ENCODE measurements at places on chromosomes 2 and 18. TPM values are rescaled to one million over a fixed set of nuclear protein-coding genes. Genes with fewer than 3 reads are reported as not detected.

Gene CRYGD
- not detected for polyA plus RNA-seq

Gene FSIP2
- polyA plus RNA-seq = 0.47 TPM

GRCh38 chr18:2932247-2933181 is 80.4 kb downstream of the LPIN2 start:
- no peak for DNase-seq

Gene SH3RF3
- polyA plus RNA-seq = 4.2 TPM

- DNase-seq = no peak
These were observed 39.1 kb downstream of the PCARE start for GRCh38 chr2:29035016-29035745.

DNA sequence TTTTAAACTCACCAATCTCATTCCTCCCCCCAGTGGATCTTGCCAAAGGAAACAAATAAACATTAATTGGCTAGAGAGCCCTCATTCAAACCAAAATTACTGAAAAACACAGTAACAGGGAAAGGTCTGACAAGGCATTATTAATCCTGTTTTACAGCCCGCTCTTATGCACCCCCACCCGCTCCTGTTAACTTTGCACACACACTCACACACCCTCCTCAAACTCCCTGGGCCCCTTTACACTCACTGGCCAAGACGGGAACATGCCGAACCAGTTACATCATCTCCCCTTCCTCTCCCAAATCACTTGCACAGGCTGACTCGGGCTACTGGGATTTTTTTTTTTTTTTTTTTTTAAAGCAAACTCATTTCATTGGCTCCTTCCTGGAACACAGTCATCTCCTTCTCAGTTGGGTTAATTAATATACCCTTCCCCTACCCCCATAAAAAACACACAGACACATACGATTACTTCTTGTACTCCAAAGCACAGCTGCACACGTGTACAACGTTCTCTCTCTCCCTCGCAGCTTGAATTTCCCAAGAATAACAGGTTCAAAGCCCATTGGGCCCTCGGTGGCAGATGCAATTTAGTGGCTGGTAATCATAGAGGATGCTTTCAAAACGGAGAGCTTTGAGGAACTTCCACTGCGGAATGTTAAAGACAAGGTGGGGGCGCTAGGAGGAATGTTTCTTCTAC is 31.8 kb downstream of the KLF7 start:
- peak; percentile 45 for DNase-seq

GRCh38 chr2:160175169-160176134 is 24.6 kb downstream of the ITGB6 start:
- no peak for DNase-seq

Gene TFPI
- 29.0 TPM for polyA plus RNA-seq

GRCh38 chr18:9612977-9613376 is 1.4 kb downstream of the PPP4R1 start:
- no peak for DNase-seq

GRCh38 chr18:7766346-7766745 is 199.2 kb downstream of the PTPRM start:
- no peak for DNase-seq

GRCh38 chr2:46545015-46545839 is 65.9 kb downstream of the TMEM247 start:
- no peak for DNase-seq

DNA sequence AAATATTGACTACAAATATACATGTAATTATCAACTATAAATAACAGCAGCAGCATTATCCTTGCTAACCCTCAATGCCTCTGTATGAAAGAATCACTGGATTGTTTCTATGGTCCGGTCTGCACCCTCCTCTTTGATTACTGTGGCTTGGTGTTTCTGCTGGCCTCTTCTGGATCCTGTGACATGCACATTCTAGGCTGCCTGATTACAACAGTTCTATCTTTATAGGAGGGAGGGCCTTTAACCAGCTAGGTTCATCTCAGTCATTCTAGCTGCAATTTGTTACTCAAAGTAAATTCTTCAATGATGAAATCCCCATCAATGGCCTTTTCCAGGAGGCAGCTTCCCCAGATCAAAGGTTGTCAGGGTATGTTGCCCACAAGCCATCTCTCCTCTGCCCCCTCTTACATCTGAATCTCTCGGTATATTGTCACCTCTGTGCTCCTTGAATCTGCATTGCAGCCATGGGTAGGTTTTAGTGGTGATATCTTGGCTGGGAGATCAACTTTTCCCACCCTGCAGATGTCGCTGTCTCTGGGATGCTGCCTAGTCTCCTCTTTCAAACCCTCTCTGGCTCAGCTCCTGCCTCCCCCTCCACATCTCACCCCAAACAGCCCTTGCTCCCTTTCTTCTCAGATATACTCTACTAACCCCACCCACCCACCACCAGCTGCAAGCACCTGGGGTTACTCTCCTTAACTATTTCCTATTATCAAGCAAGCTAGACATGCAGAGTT is 106.2 kb upstream of the BZW1 start:
- no peak for DNase-seq

Gene TTN
- 0.47 TPM for polyA plus RNA-seq

DNA sequence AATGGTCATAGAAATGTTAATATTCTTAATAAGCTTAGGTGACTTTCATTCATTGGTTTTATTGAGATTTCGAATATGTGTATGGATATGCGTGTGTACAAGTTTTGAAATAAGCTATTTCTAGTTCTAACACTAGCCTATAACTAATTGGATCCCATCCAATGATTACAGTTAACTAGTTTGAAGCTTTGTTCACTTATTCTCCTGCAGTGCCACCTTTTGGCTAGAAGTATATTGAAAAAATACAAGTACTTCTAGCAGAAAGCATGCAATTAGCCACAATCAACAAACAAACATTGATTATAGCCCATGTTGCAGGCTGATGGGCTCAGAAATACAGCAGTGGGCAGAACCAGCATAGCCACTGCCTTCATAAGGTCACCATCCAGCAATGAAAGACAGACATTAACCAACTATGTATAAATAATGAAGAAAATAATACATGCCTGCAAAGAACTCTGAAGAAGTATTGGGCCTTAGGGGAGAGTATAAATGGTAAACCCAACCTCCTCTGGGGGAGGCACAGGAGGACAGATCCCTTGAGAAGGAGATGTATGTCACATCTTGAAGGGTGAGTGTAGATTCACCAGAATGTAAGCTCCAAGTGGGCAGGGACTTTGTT is 5.1 kb upstream of the PIEZO2 start:
- DNase-seq = no peak

DNA sequence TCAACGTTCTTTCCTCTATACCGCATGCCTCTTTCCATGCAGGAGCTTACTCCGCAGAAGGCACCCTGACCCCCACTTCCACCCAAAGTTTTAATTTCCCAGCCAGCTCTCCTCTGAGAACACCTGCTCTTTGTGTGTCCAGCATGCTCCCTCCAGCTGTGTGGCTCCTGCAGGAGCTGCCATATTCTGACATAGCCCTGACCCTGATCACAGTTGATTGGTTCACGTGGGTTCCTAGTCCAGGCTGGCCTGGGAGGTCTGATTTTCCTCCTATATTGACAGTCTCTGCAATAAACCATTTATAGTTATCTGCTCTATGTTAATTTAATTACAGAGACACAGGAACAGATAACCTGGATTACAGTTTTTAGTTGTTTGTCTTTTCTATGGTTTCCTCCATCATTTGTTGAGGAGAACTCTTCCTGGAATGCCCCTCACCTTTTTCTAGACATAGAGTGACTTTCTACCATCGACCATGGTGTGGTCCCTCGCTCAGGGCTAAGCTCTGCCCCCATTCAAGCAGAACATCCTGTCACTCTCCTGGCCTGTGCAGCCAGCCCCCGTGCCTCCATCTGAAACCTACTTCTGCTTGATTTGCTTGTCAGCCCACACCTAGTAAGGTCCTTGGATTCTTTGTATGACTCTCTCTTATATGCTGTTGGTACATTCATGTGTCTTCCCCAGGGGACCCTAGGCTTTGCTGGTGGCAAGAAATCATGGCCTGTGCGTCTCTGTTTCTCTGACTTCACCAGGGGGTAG is 231.5 kb downstream of the LPIN1 start:
- no peak for DNase-seq
